ENCODE measurements at places on chromosomes 1 and 21.

DNA sequence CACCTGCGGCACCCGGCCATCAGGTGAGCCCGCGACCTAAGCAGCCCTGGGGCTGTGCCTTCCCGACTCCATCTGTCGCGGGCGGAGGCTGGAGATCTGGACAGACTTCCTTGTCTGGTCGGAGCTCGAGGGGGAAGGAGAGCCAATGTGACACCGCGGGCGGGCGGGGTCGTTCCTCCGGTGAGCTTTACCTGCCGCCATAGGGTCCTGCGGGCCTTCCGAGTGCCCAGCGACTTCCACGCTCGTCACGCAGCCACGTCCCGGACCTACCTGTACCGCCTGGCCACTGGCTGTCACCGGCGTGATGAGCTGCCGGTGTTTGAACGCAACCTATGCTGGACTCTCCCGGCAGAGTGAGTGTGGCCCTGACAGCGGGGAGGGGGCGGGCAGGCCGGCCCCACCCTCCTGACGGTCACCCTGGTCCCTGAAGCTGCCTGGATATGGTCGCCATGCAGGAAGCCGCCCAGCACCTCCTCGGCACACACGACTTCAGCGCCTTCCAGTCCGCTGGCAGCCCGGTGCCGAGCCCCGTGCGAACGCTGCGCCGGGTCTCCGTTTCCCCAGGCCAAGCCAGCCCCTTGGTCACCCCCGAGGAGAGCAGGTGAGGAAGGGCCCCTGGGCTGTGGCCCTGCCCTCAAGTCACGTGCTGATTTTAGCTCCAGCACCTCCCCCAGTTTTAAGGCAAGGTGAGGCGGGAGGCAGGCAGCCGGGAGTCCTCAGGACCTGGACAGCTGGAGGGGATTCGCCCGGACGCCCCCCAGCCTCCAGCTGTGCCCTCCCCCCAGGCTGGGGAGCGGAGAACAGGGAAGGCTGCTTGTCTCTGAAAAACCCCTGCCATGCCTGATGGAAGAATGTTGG lies 1.1 kb downstream of the PUSL1 start:
- no peak for DNase-seq

GRCh38 chr1:170864876-170865538 lies 70.3 kb upstream of the MROH9 start:
- DNase-seq = no peak

GRCh38 chr1:37661401-37661800 lies 26.7 kb upstream of the RSPO1 start:
- DNase-seq = no peak

- no peak for DNase-seq
These were observed 104.6 kb downstream of the BACH1 start for GRCh38 chr21:29403301-29403700.

GRCh38 chr1:239558559-239558958 lies 172.2 kb downstream of the CHRM3 start:
- DNase-seq = no peak

DNA sequence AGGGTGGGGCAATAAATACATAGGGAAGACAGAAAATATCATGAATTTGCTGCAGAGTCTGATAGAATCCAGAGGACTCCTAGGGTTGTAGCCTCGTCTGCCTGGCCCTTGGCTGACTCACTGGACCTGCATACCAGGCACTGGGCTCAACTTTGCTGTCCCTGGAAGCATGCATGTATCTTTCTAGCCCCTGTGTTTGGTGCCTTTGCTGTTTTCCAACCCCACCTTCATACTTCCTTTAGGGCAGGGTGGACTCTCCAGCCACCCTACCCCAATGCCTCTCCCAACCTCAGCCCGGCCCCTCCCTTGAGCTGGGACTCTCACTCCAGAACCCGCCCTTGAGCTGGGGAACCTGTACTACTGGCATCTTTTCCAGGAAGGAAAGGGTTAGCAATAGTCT lies 1.2 kb downstream of the RAB25 start:
- no peak for DNase-seq

GRCh38 chr1:240464099-240464498 lies 147.9 kb downstream of the GREM2 start:
- no peak for DNase-seq

DNA sequence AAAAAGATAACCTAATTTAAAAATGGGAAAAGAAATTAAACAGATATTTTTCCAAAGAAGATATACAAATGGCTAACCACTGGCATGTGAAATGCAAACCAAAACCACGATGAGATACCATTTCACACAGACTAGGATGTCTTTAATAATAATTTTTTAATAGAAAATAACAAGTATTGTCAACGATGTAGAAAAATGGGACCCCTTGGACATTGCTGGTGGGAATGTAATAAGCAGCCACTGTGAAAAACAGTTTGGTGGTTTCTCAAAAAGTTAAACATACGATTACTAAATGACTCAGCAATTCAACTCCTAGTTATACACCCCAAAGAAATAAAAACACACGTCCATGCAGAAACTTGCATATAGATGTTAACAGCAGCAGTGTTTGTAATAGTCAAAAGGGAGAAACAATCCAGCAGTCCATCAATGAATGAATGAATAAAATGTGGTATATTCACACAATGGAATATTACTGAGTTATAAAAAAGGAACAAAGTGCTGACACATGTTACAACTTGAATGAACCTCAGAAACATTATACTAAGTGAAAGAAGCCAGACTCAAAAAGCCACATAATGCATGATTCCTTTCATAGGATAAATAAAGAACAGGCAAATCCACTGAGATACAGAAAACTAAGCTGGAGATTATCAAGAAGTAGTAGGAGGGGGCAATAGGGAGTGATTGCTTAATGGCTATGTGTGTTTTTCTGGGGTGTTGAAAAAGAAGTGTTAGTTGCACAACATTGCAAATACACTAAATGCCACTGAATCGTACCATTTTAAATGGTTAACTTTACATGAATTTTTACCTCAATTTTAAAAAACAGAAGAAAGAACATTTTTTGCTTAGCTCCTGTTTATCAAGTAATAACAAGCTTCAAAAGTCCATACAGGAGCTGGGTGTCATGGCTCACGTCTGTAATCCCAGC lies 4.1 kb downstream of the PPT1 start:
- no peak for DNase-seq

DNA sequence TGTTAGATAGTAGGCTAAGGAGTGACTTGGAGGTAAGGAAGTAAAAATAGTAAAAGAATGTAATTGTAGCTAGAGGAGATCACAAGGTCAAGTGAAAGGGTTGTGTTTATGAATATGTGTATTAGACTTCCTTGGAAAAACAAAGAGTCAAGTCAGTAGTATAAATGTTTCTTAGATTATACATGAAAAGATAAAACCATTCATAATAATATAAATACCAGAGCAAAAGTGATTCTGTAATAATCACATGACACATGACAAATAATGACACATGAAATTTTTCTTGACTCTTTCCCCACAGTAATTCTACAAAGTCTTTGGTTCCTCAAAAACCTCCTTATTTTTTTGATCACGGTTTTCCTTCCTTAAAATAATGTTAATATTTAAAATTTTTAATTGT lies 56.4 kb downstream of the IVNS1ABP start:
- no peak for DNase-seq

GRCh38 chr1:224698015-224698451 lies 81.9 kb downstream of the CNIH3 start:
- no peak for DNase-seq

DNA sequence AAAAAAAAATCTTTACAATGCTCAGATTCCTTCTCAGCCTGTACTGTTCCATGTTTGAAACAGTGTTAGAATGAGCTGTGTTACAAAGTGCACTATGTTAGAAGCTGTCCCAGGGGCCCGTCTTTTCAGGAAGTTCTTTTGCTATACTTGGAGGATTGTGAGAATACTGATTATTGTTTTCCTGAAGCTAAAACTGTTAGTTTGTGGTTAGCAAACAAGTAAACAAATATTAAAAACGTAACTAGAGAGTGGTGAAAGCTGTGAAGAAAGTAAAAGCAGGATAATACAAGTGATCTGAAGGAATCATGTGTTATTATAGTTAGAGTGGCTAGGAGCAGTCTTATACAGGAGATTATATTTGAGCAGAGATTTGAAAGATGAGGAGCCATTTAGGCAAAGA lies 35.6 kb downstream of the CAMSAP2 start:
- DNase-seq = no peak

Measured in T-helper 9 cell (primary cell).